Ovary (tissue), 10 donors: ENCODE measurements at places on chromosomes 1 and 21. TPM values are rescaled to one million over a fixed set of nuclear protein-coding genes. Genes with fewer than 3 reads are reported as not detected.

DNA sequence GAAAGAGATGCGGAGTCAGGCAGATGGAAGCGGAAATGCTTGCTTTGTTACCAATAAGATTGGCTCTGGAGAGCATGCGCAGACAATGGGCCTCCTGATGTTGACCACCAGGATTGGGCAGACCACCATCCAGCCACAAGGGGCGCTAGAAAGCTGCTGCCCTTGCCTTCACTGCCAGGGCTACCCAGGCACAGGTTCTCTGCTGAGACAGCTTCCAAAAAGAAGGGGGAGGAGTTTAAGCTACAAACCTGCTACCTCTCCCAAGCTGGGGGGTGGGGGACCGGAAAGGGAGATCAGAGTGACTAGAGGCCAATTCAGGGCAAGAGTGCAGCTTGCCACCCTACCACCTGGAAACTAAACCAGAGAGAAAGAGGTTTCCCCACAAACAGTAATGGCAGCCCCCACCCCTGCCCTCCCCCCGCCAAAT, 369.7 kb downstream of the RRAGC start:
- H3K4me3 ChIP-seq = no peak overlapping the region
- H3K36me3 ChIP-seq = no peaks in the 10 kb centered on the region
- no peak for DNase-seq

DNA sequence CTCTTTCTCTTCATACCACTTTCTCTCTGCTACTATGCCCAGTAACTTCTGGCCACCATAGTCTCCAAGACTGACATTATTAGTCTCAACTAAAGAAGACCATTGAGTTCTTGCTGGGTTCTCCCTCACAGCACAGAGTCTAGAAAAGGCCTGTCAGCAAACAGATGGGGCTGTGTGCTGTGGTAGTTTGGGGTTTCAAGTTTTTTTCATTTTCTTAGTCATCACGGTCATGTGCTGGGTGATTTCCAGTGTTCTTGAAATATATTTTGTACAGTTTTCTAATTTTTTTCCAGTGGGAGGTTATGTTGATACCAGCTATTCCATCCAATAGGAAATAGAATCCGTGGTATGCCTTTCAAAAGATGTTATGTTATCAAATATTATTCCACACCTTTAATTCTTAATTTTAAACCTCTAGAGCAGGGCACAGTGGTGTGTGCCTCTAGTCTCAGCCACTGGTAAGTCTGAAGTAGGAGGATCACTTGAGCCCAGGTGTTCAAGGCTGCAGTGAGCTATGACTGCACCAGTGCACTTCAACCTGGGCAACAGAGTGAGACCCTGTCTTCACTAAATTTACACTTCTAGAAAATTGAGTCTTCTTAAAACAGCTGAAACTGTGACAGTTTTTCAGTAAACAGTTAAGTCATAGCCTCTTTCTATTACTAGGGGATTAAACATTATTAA, 8.3 kb downstream of the CFHR2 start:
- H3K4me3 ChIP-seq = no peak overlapping the region
- no peak for DNase-seq
- H3K4me1 ChIP-seq = no peaks in the 10 kb centered on the region
- H3K27me3 ChIP-seq = no peaks in the 10 kb centered on the region

DNA sequence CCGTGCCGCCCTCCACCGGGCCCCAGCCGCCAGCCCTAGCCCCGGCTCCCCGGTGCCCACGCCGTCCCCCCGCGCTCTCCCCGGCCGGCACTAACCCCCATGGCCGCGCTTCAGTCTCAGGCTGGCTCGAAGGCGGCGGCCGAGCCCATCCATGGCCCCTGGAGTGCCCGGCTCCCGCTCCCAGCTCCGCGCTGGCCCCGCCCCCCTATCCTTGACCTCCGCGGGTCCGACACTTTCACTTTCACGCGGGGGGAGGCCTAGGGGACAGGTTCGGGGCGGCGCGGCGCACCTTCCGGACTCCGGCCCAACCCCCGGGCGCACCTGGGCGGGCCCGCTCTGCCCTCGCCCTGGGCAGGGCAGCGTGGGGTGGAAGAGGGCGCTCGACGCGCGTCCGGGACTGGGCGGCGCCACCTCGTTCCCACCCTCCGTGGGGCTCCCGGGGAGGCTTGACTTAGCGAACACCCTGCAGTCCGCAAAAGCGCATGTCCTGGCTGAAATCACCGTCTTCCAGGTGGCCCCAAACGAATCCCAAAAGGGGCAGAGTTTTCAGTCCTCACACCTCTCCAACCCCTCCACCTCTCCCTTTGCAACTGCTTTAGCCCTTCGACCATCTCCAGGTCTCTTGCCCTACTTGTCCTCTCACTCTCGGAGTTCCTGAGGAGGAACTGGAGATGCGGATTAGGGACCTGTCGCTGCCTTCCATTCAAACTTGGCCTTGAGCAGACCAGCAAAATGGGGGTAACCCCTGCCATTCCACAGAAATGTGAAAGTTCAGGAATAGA, 3.9 kb upstream of the DENND2D start:
- H3K36me3 ChIP-seq = no peaks in the 10 kb centered on the region
- H3K4me1 ChIP-seq = no peaks in the 10 kb centered on the region
- H3K4me3 ChIP-seq = peak overlapping the region; percentile 62

- no peak for DNase-seq
- no peaks in the 10 kb centered on the region for H3K27me3 ChIP-seq
- no peaks in the 10 kb centered on the region for H3K36me3 ChIP-seq
- no peak overlapping the region for H3K27ac ChIP-seq
- no peaks in the 10 kb centered on the region for H3K4me1 ChIP-seq
Observed at GRCh38 chr1:17846341-17846740, 91.2 kb downstream of the ACTL8 start.

GRCh38 chr1:70324683-70325082, 29.8 kb downstream of the ANKRD13C start:
- H3K27ac ChIP-seq = no peak overlapping the region
- H3K4me1 ChIP-seq = peaks cover 1% of the 10 kb centered on the region

- DNase-seq = no peak
- H3K4me3 ChIP-seq = no peak overlapping the region
- no peaks in the 10 kb centered on the region for H3K36me3 ChIP-seq
- no peak overlapping the region for H3K27ac ChIP-seq
- no peaks in the 10 kb centered on the region for H3K27me3 ChIP-seq
- no peaks in the 10 kb centered on the region for H3K4me1 ChIP-seq
Observed at GRCh38 chr1:11030865-11031264, 16.2 kb downstream of the MASP2 start.

- H3K27ac ChIP-seq = no peak overlapping the region
- no peak overlapping the region for H3K4me3 ChIP-seq
- no peaks in the 10 kb centered on the region for H3K36me3 ChIP-seq
Observed at GRCh38 chr1:52913537-52913936, 8.0 kb downstream of the ECHDC2 start.

DSTYK gene
- 8.8 TPM for total RNA-seq

OR2L8 gene
- not detected for total RNA-seq

VCAM1 gene
- total RNA-seq = 32.1 TPM

RGS1 gene
- total RNA-seq = 17.3 TPM

CFHR2 gene
- total RNA-seq = not detected
